ENCODE measurements at places on chromosomes 16 and 17.
A peak's percentile ranks its signal among the peaks of the same experiment; 100 is the strongest.

DNA sequence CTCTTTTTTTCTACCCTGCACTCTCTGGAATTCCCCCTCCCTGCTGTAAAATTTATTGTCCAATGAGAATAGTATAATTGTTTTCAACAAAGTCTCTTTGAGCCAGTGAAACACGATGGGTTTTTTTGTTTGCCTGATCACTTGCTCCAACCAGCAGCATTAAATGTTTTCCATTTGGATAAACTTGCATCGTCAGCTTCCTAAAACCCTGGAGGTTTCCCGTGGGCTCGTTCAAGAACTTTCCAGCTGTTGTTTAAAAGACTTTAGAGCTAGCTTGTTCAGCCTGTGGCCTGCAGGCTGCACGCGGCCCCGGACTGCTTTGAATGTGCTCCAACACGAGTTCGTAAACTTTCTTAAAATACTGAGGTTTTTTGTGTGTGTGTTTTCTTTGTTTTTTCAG lies 14.9 kb downstream of the NAGPA start:
- DNase-seq, result no peak

DNA sequence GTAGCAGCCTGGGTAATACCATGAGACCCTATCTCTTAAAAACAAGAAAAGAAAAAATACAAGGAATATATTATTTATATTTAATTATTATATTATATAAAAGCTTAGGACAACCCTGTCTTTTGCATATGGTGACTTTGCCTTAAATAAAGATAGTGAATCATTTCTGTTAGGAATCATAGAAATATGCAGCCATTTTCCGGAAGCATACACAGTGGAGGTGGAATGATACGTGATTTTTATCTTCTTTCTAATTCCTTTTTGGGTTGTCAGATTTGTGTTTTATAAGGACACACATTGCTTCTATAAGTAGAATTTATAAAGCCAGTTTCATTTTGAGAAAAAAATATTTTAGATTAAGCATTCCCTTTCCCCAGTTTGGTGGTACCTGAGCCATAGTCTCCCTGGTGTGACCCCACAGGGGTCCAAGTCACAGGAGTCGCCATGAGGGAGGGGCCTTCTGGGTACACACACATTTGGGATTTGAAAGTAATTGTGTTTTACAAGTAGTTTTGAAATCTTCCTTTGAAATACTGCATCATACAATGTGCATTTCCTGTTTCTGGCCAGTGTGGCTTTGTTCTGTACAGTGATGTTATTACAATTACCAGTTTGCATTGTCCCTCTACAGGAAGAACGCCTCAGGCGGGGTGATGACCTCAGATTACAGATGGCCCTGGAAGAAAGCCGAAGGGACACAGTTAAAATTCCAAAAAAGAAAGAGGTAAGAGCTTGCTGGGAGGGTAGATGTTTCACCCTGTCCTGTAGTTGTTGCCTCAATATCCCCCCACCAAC lies 50.9 kb downstream of the B9D1 start:
- no peak for DNase-seq

DNA sequence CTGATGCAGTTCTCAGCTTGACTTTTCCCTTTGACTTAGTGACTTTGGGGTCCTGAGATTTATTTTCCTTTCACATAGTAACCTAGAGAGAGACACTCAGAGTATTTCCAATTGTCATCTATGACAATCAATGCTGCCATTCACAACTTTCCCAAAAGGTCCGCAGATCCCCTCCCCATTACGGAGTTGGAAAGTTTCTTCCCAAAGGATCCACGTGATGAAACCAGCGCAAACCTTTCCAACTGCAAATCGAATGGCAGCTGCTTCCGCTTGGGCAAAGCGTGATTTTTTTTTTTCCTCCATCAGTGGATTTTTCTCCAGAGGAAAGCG lies 538 bp upstream of the FCSK start:
- DNase-seq, result no peak

DNA sequence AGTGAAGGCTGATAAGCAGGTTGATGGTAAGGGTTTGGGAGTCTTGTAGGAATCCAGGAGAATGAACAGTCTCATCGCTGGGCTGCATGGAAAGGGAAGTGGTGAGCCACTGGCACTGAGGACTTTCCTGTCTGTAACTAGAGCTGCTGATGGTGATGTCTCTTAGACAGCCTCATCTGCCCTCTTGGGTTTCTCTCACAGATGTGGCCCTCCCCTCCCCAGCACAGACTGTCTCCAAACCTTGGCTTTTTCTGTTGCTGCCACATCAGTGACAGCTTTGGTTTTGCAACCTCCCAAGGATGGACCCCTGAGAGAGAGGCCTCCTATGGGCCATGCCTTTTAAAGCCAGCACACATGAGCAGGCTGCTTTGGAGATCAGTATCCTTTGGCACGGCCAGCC lies 16.9 kb downstream of the PLCG2 start:
- no peak for DNase-seq

DNA sequence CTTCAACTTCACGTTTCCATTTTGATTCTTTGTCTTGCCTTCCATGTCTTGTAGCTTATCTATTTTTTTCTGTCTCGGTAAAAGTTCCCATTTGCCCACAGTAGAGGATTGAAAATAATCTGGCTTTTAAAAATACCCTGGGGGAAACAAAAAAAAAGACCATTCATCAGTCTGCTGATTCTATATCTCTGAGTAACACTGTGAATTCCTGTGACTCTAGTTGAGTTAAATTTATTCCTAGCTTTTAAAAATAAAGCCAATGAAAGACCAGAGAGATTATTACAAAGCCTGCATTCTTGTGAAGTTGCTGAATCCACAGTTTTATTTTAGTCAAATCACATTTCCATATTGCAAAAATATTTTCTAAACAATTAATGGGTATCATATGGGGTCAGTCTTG lies 532.3 kb downstream of the CDH13 start:
- no peak for DNase-seq

- no peak for DNase-seq
Measured at GRCh38 chr16:51636920-51637769, 486.1 kb upstream of the SALL1 start.

GRCh38 chr17:4950746-4951204 lies at the start of gene ENO3:
Gene ENO3 (plus strand): TSS chr17:4951119. CDS start chr17:4951830, 711 bp downstream.
- DNase-seq, result no peak

DNA sequence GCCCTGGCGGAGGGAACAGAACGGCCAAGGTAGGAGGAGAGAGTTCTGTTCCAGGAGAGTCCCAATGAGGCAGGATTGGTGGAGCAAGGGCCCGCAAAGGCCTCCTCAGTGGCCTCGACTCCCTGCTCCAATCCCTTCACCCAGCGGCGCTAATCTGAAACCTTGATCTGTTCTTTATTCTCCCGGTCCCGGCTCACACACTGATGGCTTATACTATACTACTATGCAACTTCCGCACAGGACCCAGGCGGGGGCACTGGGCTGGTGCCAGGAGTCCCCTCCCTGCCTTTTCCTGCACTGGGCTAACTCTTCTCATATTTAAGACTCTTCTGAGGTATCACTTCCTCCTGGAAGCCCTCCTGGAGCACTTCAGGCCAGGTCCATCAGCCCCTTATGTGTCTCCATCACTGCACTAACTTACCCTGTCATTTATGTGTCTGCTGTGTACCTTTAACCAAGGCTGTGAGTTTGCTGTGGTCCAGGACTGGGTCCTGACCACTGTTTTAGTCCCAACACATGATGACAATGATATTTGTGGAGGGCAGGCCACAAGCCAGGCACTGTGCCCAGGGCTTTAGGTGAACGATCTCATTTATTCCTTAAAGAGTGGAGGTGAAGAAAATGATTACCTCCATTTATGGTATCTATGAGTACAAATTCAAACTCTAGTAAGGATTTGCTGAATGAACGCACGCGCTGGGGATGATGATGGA lies 6.8 kb downstream of the CCDC102A start:
- DNase-seq, result no peak

- peak; percentile 80 for DNase-seq
Measured at GRCh38 chr17:80082403-80083135, 18.8 kb upstream of the GAA start.

- no peak for DNase-seq
Measured at GRCh38 chr17:47013341-47013740, 34.3 kb upstream of the RPRML start.

- no peak for DNase-seq
Measured at GRCh38 chr17:74443516-74444296, 11.8 kb downstream of the GPRC5C start.

DNA sequence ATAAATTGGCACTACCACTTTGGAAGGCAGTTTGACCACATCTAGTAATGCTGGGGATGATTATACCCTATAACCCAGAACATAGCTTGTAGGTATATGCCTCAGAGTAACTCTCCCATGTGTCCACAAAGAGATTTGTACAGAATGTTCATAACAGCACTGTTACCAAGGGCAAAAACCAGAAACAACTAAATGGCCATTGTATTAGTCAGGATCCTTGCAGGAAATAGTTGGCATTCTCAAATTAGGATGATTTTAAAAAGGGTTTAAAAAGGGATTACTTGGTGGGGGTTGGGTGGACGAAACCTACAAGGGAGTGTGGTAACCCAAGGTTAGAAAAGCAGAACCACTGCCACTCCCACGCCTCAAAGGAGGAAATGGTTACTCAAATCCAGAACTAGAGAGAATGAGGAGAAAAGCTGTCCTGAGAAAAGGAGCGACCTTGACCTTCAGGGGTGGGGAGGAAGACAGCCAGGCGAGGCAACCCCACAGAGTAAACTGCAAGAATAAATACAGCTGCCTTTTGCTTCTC lies 2.1 kb downstream of the CPPED1 start:
- no peak for DNase-seq

DNA sequence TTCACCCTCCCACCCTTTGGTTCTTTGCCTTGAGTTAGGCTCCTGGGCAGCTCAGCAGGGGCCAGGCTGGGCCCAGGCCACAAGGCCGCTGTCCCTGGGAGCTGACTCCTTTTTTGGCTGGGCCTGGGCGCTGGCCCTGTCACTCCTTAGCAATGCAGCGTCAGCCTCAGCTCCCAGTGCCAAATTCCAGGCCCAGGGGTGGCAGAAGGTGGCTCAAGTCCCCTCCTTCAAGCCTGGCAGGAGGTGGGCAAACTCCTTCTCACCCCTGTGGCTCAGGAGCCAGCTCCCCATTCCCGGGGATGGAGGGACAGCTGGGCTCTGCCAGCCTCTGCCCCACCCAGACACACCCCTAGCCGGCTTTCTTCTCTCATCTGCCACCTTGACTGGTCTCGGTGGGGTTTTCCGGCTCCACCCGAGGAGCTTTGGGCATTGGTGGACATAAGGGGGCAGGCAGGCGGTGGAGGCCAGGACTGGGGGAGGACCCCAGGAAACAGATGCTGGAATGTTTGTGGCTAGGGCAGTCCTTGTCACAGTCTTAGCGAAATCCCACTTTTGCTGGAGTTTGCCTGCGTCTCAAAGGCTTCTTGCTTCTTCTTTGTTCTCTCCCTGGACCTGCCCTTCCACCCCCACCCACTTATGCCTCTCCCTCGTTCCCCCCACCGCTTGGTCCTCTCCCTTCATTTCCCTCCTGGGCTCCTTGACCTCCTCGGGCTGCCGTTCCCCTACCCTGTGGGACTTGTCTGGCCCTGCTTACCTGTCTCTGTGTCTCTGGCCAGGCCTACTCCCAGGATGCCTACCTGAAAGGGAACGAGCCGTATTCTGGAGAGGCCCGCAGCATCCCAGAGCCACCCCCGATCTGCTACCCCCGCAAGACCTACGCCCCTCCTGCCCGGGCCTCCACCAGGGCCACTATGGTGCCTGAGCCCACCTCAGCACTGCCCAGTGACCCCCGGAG lies 37.4 kb downstream of the ARHGAP23 start:
- no peak for DNase-seq

GRCh38 chr17:4043862-4044261 lies 79.6 kb upstream of the ATP2A3 start:
- DNase-seq, result peak; percentile 54

DNA sequence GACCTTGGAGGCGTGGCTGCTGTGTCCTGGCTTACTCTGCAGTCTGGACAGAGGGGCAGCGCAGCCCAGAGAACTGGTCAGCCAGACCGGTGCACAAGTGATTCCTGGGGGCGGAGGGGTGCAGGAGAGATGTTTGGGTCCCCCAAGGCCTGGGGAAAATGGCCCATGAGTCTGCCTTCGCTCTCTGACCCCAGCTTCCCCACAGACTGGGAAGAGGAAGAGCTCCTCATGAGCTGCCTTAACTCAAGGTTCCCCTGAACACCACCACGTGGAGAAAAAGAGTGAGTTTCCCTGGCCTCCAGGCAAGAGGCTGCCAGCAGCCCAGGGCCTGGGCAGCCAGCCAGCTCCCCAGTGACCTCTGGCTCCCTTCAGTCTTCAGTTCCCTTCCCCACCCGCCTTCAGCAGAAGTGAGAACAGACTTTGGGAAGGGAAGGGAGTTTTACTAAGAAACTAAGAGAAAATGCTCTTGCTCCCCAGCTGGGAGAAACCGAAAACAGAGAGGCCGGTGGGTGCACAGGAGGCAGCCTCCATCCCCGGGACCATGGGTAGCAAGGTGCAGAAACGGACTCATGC lies 2.0 kb upstream of the C17orf99 start:
- DNase-seq, result no peak

- peak; percentile 54 for DNase-seq
Measured at GRCh38 chr16:80719573-80719972, 84.8 kb downstream of the CDYL2 start.

GRCh38 chr17:75394332-75394918 lies 11.1 kb downstream of the GRB2 start:
- no peak for DNase-seq

DNA sequence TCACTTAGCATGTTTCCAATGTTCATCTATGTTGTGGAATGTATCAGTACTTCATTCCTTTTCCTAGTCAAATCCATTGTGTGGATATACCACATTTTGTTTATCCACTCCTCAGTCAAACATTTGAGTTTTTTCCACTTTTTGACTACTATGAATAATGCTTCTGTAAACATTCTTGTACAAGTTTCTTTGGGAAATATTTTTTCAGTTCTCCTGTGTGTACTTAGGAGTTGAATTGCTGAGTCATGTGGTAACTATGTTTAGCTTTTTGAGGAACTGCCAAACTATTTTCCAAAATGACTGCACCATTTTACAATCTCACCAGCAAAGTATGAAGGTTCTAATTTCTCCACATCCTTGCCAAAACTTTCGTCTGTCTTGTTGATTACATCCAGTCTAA lies 223.7 kb upstream of the AXIN2 start:
- DNase-seq, result no peak

GRCh38 chr16:55506708-55507107 lies 2.2 kb upstream of the LPCAT2 start:
- no peak for DNase-seq

DNA sequence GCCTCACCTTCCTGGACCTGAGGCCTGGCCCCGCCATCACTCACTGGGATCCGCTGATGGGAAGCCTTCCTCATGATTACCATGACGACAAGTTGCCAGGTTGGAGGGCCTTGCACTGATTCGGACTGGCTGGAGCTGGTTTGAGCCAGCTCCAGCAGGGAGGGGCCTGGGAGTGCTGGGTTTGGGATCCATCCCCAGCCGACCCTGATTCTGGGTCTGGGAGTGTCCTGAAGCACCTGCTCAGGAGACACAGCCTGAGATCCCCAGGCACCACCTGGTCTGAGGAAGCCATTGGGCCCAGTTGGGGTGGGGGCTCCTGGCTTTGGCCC lies 5.9 kb upstream of the BAIAP3 start:
- DNase-seq, result no peak

GRCh38 chr16:22425036-22425801 lies 50.8 kb upstream of the CDR2 start:
- no peak for DNase-seq

Measured in CD8-positive, alpha-beta T cell (primary cell).